ENCODE measurements at places on chromosomes 16 and 17. TPM values are rescaled to one million over a fixed set of nuclear protein-coding genes. Genes with fewer than 3 reads are reported as not detected.

The PTX4 gene
- under 0.01 TPM for total RNA-seq

- DNase-seq: no peak
Observed at GRCh38 chr16:29676989-29677785, 1.8 kb upstream of the QPRT start.

- DNase-seq: no peak
Observed at GRCh38 chr17:72554508-72554907, 433.7 kb downstream of the SOX9 start.

The HOXB13 gene
- not detected for total RNA-seq

The ZPBP2 gene
- total RNA-seq: not detected

Measured in lung microvascular endothelial cell (primary cell).